ENCODE measurements at places on chromosomes 13 and 19. TPM values are rescaled to one million over a fixed set of nuclear protein-coding genes. Genes with fewer than 3 reads are reported as not detected.

PRR22 gene
- total RNA-seq, result not detected

SMIM44 gene
- total RNA-seq, result not detected

CNFN gene
- not detected for total RNA-seq

FXYD7 gene
- total RNA-seq, result not detected

RAB3A gene
- total RNA-seq, result 1.1 TPM

SMG9 gene
- total RNA-seq, result 19.3 TPM

CGB8 gene
- not detected for total RNA-seq

CD70 gene
- not detected for total RNA-seq

RASAL3 gene
- total RNA-seq, result 2.7 TPM

CATSPERD gene
- total RNA-seq, result not detected

CEBPG gene
- 26.1 TPM for total RNA-seq

KLK4 gene
- not detected for total RNA-seq

UNC13A gene
- total RNA-seq, result under 0.01 TPM

WIZ gene
- total RNA-seq, result 94.6 TPM

TSPAN16 gene
- not detected for total RNA-seq

AMER2 gene
- total RNA-seq, result not detected

CLDN10 gene
- 0.81 TPM for total RNA-seq

SHISA7 gene
- not detected for total RNA-seq

RABAC1 gene
- total RNA-seq, result 209 TPM

RRAS gene
- total RNA-seq, result 125 TPM

CDC42EP5 gene
- 4.2 TPM for total RNA-seq

ZNF223 gene
- total RNA-seq, result 3.2 TPM

GSK3A gene
- total RNA-seq, result 30.8 TPM

ZNF835 gene
- total RNA-seq, result 11.4 TPM

ZNF418 gene
- 14.5 TPM for total RNA-seq

ATXN8OS gene
- total RNA-seq, result not detected

KLK2 gene
- not detected for total RNA-seq

GSX1 gene
- not detected for total RNA-seq

CRX gene
- total RNA-seq, result not detected

Measured in gastroesophageal sphincter (tissue), 4 donors.